ENCODE measurements at places on chromosomes 3 and 15.

DNA sequence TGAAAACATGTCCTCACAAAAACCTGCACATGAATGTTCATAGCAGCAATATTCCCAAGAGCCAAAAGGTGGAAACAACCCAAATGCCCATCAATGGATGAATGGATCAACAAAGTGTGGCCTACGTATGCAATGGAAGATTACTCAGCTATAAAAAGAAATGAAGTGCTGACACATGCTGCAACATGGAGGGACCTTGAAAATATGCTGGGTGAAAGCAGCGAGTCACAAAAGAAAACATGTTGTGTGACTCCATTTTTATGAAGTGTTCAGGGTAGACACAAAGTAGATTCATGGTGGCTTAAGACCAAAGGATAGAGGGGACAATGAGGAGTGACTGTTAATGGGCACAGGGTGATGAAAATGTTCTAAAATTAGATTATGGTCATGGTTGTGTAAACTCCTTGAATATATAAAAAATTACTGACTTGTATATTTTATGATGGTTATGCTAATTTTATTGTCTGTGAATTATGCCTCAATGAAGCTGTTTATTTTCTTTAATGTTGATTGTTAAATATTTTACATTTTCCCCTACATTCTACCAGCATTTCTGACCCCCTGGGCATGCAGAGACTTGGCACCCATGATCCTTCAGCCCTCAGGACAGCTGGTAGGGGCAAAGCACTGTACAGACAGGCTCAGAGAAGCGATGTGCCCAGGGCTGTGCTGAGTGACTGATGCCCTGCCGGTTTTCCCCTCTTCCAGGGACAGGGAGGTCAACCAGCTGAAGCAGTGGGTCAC is 37.8 kb downstream of the CFAP100 start:
- DNase-seq: no peak

DNA sequence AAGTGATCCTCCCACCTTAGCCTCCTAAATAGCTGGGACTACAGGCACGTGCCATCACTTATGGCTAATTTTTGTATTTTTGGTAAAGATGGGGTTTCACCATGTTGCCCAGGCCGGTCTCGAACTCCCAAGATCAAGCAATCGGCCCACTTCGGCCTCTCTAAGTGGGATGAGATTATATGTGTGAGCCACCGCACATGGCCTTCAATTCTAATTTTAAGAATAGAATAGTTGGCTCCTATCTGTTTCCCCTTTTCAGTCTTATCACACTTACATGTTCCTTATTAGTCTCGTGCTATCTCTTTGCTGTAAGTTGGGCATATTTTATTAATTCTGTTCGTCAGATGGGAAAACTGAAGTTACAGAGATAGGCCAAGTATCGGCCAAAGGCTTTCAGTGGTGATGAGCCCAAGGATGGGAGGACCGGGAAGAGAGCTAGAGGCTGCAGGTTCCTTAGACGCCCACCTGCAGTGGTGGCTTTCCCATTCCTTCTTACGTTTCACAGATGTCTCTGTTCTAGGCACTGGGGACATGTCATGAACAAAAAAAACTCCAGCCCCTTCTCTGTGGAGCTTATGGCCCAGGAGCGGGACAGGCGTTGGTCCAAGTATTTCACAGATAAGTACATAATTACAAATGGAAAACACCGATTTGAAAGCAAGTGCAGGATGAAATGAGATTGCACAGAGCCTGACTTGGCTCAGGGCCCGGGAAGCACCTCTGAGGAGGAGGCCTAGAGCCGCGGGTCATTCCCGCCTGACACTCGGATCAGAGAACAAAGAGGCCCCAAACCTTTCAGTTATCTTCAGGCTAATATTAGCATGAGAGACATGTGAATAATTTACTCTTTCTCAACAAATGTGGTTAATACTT is 91.1 kb upstream of the KLF13 start:
- DNase-seq: no peak

DNA sequence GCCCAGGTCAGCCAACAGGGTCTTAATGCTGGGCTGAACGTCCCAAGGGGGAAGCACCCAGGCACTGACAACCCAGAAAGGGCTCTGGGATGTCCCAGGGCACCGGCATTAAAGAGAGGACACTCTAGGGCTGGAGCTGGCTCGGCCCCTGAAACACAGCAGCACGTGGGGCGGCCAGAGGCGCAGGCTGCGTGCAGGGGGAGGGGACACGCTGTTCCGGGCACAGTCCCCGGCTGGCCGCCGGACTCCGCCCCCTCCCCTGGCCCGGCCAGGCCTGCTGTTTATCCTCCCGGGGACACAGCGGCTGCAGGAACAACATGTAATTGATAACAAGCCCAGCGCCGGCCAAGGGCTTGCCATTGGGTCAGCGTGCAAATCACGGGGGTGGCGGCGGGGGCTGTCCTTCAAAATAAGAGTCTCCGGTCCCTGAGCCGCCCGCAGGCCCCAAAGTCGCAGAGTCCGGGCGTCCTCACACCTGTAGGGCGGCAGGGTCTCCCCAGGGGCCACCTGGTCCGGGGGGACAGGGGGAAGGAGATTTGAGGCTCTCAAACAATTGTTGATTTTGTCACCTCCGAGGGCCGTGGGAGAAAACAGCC is 1.3 kb downstream of the KLF15 start:
- peak; percentile 33 for DNase-seq

DNA sequence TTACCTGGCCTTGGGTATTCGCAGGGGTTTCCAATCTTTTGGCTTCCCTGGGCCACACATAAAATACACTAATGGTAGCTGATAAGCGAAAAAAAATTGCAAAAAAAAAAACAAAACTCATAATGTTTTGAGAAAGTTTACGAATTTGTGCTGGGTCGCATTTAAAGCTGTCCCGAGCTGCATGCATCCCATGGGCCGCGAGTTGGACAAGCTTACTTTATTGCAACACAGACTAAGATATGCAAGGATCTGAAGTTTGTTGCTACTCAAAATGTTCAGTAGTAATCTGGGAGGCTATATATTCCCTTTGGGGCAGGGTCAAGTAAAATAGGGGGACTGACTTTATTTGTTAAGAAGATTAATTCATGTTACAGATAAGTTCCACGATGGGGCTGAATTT is 247.9 kb downstream of the CD47 start:
- no peak for DNase-seq

GRCh38 chr3:16056217-16056616 is 118.3 kb upstream of the GALNT15 start:
- DNase-seq: no peak

GRCh38 chr15:68051109-68051508 is 3.0 kb upstream of the PIAS1 start:
- no peak for DNase-seq

DNA sequence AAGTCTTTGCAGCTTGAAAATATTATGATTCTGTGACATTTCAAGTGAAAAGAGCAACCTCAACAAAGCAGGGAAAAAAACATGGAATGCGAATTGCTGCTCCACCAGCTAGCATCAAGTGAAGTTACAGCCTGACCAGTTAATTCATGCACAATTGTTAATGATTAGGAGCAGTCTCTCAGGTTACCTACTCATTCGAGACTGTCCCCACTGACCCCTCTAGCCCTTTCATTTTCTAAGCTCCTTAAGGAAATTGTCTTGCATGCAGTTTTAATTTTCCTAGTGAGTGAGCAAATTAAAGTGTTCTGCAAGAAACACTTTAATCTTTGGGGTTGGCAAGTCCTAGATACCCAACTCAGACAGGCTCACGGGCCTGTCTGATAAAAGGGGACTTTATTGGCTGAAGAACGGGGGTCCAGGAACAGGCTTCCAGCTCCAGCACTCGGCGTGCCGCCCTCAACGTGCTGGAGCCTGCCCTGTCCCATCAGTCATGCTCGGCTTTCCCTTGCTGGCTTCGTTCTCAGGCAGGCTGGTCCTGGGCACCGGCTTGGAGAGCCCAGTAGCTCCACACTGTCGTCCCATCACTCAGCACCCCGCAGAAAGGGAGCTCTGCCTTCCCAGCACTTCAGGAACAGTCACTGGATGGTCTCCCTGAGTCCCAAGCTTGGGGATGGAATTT is 18.3 kb downstream of the PODXL2 start:
- DNase-seq: no peak

GRCh38 chr3:71075494-71075893 is 508.0 kb downstream of the FOXP1 start:
- DNase-seq: no peak

GRCh38 chr3:58570851-58571250 is 6.3 kb downstream of the FAM107A start:
- DNase-seq: no peak

DNA sequence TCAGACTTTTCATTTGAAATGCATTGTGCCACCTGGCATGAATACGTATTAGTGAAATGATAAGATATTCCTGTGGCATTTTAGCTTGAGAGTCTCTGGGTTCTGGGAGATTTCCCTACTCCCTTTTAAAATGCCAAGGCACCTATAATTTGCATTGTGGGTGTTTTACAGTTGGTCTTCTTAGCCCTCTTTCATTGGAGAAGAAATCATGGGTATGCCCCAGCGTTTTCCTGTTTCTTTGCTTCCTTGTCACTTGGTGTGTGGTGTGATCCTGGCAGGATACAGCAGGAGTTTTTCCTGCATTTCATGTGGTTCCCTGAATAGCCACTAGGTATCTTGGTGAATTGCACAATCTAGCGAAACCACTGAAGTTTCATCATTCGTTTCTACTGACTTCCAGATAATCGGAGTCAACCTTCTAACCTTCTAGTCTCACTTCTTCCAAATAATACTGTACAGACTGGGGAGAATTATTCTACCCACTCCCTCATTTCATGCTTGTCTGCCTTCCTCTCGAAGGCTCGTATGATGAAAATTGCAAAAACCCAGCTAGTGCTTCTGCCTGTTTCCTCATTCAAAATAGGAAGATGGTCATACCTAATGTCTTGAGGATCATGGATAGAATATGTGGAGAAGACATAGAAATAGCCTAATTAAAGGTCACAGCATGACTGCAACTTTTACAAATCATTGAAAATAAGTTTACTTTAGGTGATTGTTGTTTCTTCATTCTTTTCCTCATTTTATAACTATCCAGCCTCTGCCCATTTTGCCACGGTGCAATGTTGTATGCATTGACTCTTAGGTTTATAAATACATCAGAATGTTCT is 2.6 kb downstream of the BHLHE40 start:
- no peak for DNase-seq

DNA sequence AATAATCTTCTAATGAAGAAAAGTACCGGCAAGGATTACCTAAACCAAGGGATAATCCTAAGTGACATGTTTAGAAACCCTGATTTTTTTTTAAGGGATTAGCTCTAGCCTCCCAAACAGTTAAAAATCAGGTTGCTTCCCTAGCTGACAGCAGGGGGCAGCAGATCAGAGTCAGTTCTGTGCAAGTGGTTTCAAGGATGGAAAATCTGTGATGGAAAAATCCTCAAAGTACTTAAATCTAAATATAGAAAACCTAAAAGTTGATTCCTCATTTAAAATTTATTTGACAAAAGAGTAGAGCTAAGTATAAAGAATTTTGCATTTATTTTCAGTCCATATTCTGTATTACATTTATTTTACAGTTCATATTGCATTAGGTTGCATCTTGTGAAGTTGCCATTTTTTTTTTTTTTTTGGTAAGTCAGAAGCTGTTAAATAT is 107.6 kb downstream of the PEX5L start:
- peak; percentile 29 for DNase-seq

DNA sequence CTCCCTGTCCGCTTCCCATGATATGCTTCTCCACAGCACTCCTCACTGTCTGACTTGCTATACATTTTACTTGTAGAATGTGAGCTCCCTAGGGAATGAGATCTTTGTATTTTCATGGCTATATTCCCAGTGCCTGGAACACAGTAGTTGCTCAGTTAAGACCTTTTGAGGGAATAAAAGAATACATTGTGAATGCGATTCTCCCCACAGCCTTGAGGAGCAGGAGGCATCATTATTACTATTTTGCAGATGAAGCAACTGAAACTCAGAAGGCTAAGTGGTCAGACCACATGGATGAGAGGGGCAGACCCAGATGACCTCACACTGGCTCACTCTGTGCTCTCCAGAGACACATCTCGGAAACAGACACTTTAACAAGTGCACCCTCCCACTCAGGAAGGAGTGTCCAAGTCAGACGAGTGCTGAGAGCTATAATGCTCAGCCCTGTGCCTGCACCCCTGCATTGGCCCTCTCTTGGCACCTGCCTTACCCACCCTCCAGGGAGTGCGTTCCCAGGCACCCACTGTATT is 46.8 kb downstream of the SST start:
- DNase-seq: no peak

- DNase-seq: no peak
Measured at GRCh38 chr3:104108522-104108921, 1258.2 kb upstream of the ALCAM start.

DNA sequence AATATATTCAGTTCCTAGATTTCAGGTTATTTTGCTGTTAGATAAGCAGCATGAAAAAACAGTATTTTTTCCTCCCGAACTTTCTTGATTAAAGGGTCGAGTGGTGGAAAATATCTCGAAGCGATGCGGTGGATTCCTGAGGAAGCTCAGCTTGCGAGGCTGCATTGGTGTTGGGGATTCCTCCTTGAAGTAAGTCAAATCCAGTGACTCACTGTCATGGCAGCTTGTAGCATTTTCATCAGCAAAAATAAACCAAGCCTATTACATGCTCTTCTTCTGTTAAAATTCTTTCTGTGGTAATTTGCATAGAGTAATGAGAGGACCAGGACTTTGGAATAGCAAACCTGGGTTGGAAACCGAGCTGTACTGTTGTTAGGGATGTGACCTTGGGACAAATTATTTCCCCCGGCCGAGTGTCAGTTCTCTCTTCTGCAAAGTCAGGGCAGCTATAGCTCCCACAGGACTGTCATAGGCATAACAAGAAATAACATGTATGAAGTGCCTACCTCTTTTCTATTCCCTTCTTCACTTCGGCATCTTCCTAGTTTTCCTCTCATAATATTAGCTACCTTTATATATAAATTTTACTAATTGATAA is 75.6 kb downstream of the UBP1 start:
- DNase-seq: no peak

- no peak for DNase-seq
Measured at GRCh38 chr3:3334491-3334890, 155.0 kb upstream of the CRBN start.

GRCh38 chr15:31455499-31455898 is 128.9 kb downstream of the KLF13 start:
- no peak for DNase-seq

- DNase-seq: no peak
Measured at GRCh38 chr3:149163066-149163465, 33.6 kb downstream of the HPS3 start.

- no peak for DNase-seq
Measured at GRCh38 chr3:46890132-46890531, 12.6 kb downstream of the PTH1R start.

DNA sequence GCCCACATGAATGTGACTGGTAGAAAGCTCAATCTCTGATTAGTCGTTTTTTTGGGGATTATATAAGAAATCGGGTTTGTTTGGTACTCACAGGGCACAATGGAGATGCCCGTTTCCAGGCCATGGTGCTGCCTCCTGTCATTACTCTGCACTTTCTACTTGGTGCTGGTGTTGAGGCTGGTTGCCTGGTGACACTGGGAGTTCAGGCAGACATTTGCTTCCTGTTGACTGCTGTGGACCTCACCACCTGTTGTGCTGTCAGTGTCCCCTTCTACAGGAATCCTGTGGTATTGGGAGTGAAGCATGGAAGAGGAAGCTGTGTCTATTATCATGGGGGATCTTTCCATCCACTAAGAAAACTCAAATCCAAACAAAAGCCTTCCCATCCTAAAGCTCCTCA is 227.2 kb upstream of the TBL1XR1 start:
- DNase-seq: no peak
